T-helper 17 cell (primary cell): ENCODE measurements at places on chromosomes 2 and 18.

- H3K4me1 ChIP-seq = no peaks in the 10 kb centered on the region
- H3K4me3 ChIP-seq = no peak overlapping the region
- peaks cover 26% of the 10 kb centered on the region for H3K27me3 ChIP-seq
Observed at GRCh38 chr18:5646739-5647138, 102.9 kb upstream of the EPB41L3 start.

DNA sequence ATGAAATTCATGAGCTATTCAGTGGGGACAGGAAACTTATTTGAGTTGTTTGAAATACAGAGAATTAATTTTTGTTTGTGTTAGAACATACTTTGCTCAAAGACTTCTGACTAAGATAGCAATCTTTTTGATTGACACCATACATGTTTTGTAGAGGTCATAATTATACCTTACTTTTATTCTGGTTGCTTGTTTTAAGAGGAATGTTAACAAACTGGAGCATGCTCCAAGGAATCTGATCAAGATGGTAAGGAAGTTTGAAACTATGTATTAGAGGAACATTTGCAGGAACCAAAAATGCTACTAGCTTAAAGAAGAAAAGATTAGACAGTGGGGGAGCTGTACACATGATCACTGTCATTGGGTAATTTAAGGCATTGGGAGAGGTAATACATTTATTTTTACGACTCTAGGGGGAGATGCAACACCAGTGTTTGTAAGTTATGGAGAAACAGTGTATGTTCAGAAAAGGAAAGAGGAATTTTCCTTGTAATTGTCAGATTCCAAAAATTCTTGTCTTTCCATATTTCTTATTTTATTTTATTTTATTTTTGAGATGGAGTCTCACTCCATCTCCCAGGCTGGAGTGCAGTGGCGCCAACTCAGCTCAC, 8.0 kb downstream of the AGFG1 start:
- DNase-seq = no peak
- peak overlapping the region; percentile 79 for H3K27ac ChIP-seq
- H3K27me3 ChIP-seq = no peaks in the 10 kb centered on the region
- H3K4me1 ChIP-seq = peaks cover 41% of the 10 kb centered on the region
- H3K4me3 ChIP-seq = peak overlapping the region; percentile 45

DNA sequence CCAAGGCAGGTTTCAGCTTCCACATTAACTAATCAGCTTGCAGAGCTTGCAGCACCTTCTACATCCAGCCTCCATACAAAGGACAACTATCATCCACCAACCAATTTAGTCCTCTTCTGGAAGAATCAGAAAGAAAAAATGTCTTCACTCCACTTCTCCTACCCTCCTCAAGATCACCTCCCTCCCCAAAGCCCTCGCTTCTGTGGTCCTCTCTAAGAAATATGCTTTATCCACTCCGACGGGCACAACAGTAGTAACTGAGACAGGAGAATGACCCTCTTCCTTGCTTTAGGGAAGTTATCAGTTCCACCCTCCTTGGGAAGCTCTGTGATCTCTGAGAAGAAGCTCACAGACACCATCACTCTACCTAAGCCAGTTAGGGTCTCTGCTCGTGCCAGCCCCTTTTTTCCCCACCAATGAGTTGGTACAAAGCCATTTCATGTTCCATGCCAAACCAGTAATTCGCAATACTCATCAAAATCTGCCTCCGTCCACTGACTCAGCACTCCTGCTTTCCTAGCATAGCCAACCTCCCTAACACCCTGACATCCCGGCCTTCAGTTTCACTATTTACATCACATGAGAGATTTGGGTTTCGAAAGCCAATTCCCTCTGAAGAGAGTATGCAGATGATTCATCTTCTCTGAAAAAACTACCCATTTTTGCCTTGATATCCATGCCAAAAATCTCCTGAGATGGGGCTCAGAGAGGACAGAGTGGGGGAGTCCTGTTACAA, 114.1 kb upstream of the PKDCC start:
- H3K36me3 ChIP-seq = no peaks in the 10 kb centered on the region
- H3K27ac ChIP-seq = no peak overlapping the region
- DNase-seq = no peak
- H3K4me3 ChIP-seq = no peak overlapping the region
- peaks cover 9% of the 10 kb centered on the region for H3K4me1 ChIP-seq
- peaks cover 30% of the 10 kb centered on the region for H3K27me3 ChIP-seq

- no peaks in the 10 kb centered on the region for H3K36me3 ChIP-seq
- no peak overlapping the region for H3K27ac ChIP-seq
- no peak for DNase-seq
- H3K4me1 ChIP-seq = peaks cover 2% of the 10 kb centered on the region
Observed at GRCh38 chr18:31954349-31954748, 11.4 kb upstream of the TRAPPC8 start.

DNA sequence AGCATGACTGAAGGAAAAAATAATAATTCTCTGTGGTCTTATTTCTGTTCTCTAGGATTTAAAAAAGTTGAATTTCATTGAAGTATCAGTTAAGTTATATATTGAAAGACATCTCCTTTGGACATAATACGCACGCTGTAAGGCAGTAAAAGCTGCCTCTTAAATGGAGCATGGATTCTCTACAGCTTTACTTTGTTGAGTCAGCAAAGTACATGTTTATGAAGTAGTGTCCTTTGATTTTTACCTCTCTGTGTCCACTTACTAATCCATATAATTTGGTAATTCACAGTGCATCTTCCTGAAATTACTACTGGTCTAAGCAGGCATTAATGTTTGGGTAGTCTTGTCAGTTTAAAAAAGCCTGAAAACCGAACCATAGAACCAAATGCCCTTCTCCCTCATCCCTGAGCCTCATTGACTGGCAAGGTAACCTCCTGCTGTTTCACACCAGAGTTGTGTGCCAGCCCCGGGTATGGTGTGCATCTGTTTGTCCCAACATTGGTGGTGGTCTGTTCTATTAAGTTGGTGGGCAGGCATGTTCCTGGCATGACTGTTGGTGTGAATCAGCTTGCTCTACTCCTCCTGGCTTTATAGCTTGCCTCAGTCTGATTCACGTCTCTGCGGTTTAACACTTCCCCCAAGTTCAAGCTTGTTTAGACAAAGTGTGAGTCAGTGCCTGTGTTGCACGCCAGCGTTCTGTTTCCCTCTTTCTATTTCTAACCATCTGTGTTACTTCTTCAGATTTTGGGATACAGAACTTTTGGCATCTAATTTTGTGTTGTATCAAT, 71.0 kb upstream of the ITM2C start:
- peaks cover 11% of the 10 kb centered on the region for H3K36me3 ChIP-seq
- H3K4me1 ChIP-seq = peaks cover 39% of the 10 kb centered on the region
- no peak overlapping the region for H3K27ac ChIP-seq
- H3K4me3 ChIP-seq = peak overlapping the region; percentile 83

GRCh38 chr18:77103187-77103850, 29.3 kb downstream of the MBP start:
- H3K27me3 ChIP-seq = no peaks in the 10 kb centered on the region
- peaks cover 11% of the 10 kb centered on the region for H3K36me3 ChIP-seq
- peak overlapping the region; percentile 97 for H3K27ac ChIP-seq
- DNase-seq = no peak
- H3K4me1 ChIP-seq = peaks cover 83% of the 10 kb centered on the region

- peaks cover 39% of the 10 kb centered on the region for H3K4me1 ChIP-seq
- no peak for DNase-seq
- H3K4me3 ChIP-seq = peak overlapping the region; percentile 33
- H3K36me3 ChIP-seq = no peaks in the 10 kb centered on the region
- peak overlapping the region; percentile 98 for H3K27ac ChIP-seq
Observed at GRCh38 chr18:48913201-48913600, 37.6 kb downstream of the SMAD7 start.

DNA sequence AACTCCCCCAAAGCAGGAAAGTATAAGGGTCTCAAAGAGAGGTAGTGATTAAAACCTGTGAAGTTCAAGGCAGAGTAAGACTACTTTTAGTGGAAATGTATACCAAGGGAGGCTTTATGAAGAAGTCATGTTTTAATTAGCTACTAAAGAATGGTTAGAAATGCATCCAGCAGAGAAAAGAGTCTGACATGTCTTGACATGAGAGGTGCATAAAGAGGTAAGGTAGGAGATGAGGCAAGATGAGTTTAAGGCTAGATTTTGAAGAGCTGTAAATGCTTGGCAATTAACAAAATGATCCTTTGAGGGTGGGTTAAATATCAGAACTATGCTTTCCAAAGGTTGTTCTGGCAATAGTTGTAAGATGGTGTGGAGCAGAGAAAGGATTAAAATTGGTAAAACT, 88.7 kb upstream of the WDSUB1 start:
- H3K36me3 ChIP-seq = peaks cover 16% of the 10 kb centered on the region
- H3K27ac ChIP-seq = no peak overlapping the region
- no peak for DNase-seq
- H3K27me3 ChIP-seq = no peaks in the 10 kb centered on the region
- no peak overlapping the region for H3K4me3 ChIP-seq
- H3K4me1 ChIP-seq = no peaks in the 10 kb centered on the region

GRCh38 chr18:27695503-27695902, 481.4 kb downstream of the CDH2 start:
- no peaks in the 10 kb centered on the region for H3K4me1 ChIP-seq
- no peak for DNase-seq
- no peak overlapping the region for H3K27ac ChIP-seq
- no peak overlapping the region for H3K4me3 ChIP-seq
- no peaks in the 10 kb centered on the region for H3K36me3 ChIP-seq

DNA sequence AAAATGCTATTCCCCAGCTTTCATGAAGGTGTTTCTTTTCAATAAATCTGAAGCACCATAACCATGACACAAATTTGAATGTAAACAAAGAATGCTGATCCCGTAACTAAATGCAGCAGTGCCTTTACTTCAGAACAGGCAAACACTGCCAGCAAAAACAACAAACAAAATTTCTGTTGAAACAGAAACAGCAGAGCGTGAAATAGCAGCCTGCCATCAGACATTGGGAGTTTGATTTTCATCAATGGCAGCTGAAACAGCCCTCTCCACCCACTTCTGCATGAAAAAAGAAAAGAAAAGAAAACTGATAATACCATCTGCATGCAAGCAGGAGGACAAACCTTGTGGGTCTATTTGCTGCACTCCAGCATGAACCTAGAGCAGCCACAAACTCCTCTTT, 128.3 kb downstream of the CDH2 start:
- no peaks in the 10 kb centered on the region for H3K27me3 ChIP-seq
- no peak overlapping the region for H3K4me3 ChIP-seq
- no peak for DNase-seq
- no peak overlapping the region for H3K27ac ChIP-seq
- H3K36me3 ChIP-seq = no peaks in the 10 kb centered on the region
- H3K4me1 ChIP-seq = no peaks in the 10 kb centered on the region

DNA sequence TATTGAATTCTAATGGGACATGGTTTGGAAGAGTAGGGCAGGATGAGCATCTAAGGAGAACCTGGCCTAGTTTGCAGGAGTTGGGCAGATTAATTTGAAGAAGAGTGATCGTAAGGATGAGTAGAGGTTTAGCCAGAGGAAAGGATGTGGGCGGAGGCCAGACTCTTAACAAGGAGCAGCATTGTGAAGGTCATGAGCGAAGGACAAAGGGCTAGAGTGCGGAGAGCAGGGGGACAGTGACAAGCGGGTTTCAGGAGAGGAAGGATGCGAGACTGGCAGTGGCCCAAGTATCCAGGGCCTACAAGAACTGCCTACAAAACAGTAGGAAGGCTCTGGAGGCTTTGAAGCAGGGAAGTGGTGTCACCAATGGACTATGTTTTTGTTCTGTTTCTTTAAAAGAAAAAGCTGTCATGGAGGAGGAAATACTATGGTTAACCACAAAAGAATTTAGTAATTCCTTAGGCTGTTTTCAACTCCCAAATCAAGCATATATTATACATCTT, 20.1 kb downstream of the SLC66A3 start:
- peaks cover 3% of the 10 kb centered on the region for H3K36me3 ChIP-seq
- no peak overlapping the region for H3K4me3 ChIP-seq
- DNase-seq = no peak

GRCh38 chr2:32118055-32118454, 47.6 kb upstream of the SLC30A6 start:
- H3K4me1 ChIP-seq = peaks cover 9% of the 10 kb centered on the region
- no peaks in the 10 kb centered on the region for H3K27me3 ChIP-seq
- no peak overlapping the region for H3K27ac ChIP-seq
- H3K36me3 ChIP-seq = peaks cover 10% of the 10 kb centered on the region
- no peak for DNase-seq

GRCh38 chr2:105809097-105809473, 64.4 kb downstream of the NCK2 start:
- peaks cover 64% of the 10 kb centered on the region for H3K4me1 ChIP-seq
- DNase-seq = no peak
- H3K36me3 ChIP-seq = no peaks in the 10 kb centered on the region
- peak overlapping the region; percentile 92 for H3K27ac ChIP-seq
- no peaks in the 10 kb centered on the region for H3K27me3 ChIP-seq

DNA sequence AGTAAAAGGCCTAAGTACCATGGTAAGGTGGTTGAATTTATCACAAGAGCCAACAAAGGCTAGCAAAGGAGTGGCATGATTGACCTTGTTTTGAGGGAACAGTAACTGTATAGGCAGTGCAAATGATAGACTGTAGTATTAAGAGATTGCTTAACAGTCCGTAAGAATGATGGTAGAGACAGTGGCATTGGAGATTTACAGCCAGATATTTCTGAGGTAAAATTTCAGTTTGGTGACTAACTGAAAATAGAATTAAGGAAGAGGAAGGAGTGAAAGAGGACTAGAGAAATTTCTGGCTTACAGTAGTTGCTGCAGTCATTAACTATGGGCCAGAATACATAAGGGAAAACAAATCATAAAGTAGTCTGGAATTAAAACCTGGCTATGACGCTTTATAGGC, 4.4 kb upstream of the BAZ2B start:
- no peak overlapping the region for H3K4me3 ChIP-seq
- H3K27ac ChIP-seq = no peak overlapping the region
- peaks cover 8% of the 10 kb centered on the region for H3K27me3 ChIP-seq
- no peak for DNase-seq
- H3K36me3 ChIP-seq = peaks cover 3% of the 10 kb centered on the region

GRCh38 chr18:24111936-24112335, 26.9 kb upstream of the CABYR start:
- no peaks in the 10 kb centered on the region for H3K27me3 ChIP-seq
- H3K4me3 ChIP-seq = no peak overlapping the region
- peak overlapping the region; percentile 77 for H3K27ac ChIP-seq
- no peak for DNase-seq
- peaks cover 9% of the 10 kb centered on the region for H3K36me3 ChIP-seq

DNA sequence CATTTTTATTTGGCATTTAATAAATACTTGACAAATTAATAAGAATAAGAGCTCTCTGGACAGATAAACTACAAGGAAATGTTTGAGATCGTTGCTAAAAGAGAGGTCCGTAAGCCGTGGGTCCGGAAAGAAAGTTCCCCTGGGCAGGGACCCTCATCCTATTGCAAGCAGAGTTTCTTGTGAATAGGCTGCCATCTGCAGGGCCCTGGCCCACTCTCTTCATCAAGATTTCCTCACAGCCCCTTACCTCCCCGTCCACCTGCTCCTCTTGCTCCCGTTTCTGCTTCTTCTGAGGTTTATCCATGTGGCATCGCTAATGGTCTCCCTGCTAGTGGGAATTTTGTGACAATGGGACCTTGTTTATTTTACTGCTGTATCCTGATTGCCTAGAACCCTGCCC, 30.1 kb upstream of the MC5R start:
- H3K4me3 ChIP-seq = no peak overlapping the region
- peaks cover 46% of the 10 kb centered on the region for H3K27me3 ChIP-seq
- H3K4me1 ChIP-seq = no peaks in the 10 kb centered on the region
- H3K27ac ChIP-seq = no peak overlapping the region
- DNase-seq = no peak
